H9 (cell line): ENCODE measurements at places on chromosomes 5 and 9. TPM values are rescaled to one million over a fixed set of nuclear protein-coding genes. Genes with fewer than 3 reads are reported as not detected.

GRCh38 chr5:36876299-36876964, at the start of gene NIPBL:
Gene NIPBL (plus strand): TSS chr5:36876769. CDS start chr5:36953697, 76,928 bp downstream.
- peak; percentile 90 for DNase-seq

DNA sequence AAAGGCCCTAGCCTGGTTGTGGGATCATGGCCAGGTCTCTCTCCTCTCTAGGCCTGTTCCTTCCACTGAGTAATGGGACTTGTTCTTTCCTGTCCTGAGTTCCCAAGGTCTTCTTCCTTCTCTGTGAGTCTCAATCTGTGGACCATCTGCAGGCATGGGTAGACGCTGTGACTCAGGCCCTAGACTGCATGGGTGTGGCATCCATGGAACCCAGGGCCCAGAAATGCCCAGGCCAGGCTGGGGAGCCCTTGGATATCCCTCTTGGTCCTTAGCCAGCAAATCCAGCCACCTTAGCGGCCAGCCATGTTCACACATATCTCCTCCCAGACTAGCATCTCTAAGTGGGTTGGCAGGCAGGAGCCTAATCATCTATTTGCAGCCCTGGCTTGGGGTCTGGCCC, 2.3 kb upstream of the ACSL6 start:
- peak; percentile 8 for DNase-seq

- DNase-seq, result no peak
These were observed 514.5 kb upstream of the RGMB start for GRCh38 chr5:98258939-98259338.

GRCh38 chr5:128099944-128100343, 16.4 kb downstream of the SLC12A2 start:
- DNase-seq, result no peak

- no peak for DNase-seq
These were observed 861 bp downstream of the MTX3 start for GRCh38 chr5:79990205-79990597.

GRCh38 chr5:146722361-146722779, 156.2 kb downstream of the PPP2R2B start:
- DNase-seq, result no peak

DNA sequence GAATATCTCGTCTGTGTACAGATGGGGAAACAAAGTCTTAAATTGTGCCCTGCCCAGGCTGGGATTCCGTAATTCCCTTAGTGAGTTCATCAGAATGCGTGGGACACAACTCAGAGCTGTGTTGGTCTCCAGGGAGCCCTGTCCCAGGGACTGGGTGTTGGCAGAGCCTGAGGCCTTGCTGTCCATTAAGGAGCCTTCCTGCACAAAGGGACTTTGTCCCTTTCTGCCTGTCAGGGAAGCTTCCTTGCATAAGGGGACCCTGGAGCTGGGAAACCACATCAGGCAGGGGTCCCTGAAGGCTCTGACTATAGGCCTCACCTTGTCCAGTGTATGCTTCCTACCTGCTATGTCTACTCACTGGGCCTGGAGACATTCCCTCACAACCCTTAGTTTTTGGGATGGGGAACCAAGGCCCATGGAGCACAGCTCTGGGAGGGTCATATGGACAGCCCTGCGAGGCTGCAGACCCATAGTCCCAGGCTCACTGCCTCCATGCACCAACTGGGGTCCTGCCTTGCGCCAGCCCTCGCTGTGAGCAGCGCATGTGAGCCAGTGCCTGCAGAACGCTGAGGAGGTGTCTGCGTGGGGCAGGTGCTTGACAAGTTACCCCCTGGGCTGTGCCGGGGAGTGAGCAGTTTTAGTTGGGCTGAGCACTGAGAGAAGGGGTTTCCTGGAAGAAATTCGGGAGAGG, 1.6 kb downstream of the CARD19 start:
- no peak for DNase-seq

GRCh38 chr9:68832101-68832500, 127.1 kb downstream of the PIP5K1B start:
- DNase-seq, result no peak

DNA sequence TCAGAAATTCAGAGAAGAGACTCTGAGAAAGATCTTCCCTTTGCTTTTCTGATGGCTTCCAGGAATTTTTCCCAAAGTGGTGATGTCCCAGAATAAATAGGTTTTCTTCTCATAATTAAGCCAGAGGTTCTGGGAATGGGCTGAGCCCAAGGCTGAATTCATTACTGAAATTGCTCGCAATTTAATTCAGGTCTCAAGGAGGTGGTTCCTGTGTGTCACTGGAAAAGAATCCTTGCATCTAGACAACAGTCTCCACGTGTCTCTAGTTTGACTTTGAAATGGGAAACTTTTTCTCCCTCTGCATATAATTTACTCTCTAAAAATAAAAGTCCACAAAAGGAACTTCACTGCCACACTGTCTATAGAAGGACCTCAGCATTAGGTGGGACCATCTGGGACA, 27.8 kb upstream of the STX17 start:
- DNase-seq, result no peak

GRCh38 chr5:98563885-98564653, 209.4 kb upstream of the RGMB start:
- DNase-seq, result no peak

- no peak for DNase-seq
These were observed 116.5 kb upstream of the CACNA1B start for GRCh38 chr9:137761032-137761431.

DNA sequence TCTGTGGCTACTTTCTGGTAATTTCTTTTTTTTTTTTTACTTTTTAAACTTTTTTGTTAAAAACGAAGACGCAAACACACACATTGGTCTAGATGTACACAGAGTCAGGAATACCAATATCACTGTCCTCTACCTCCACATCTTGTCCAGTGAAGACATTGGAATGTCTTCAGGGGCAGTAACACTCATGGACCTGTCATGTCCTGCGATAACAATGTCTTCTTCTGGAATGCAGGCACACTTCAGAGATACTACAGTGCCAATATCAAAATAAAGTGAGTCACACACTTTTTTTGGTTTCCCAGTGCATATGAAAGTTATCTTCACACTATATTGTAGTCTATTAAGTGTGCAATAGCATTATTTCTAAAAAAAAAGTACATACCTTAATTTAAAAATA, 175.9 kb downstream of the ARRDC3 start:
- DNase-seq, result no peak

The CCL27 gene
- 0.28 and 1.0 TPM in 2 replicates for total RNA-seq

The PTGS1 gene
- 1.0 and 1.3 TPM in 2 replicates for total RNA-seq

The PCDHGA11 gene
- total RNA-seq, result 2.6 and 2.7 TPM in 2 replicates

The PCDHB12 gene
- total RNA-seq, result 2.3 and 3.1 TPM in 2 replicates
